ENCODE measurements at places on chromosomes 5 and 9.

DNA sequence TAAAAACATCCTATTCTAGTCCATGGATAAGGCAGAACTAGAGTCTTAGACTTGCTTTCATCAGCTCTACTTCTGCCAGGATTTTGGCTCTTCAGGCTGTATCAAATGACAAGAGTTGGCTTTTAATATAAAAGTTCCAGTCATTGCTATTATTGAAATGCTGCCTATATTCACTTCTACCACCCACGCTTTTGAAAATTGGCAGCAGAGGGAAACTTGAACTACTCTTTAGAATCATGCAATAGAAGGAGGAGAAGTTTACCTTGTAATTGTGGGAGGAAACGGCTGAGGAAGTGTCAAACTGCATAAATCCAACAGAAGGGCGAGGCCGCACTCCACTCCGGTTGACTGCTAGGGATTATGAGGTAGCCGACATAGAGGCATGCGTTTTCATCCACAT, 122.6 kb upstream of the BASP1 start:
- no peak for DNase-seq

DNA sequence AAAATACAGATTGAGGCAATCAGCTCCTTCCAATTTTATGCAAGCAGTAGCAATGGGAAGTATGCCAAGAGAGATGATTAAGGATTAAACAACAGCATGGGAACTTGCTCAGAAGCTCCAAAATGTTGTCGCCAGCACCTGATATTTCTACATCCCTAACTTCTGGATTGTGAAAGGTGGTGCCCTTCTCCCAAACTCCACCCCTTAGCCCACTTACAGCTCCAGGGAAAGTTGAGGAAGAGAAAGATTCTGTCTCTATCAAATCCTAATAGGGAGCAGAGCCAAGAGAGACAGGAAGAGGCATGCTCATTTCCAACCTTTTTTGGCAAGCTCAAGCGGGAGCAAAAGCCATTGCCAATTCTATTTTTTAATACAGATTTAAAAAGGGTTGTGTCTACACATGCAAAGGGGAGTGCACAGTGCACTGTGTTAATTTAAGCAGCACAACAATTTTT, 92.4 kb upstream of the NR3C1 start:
- no peak for DNase-seq

DNA sequence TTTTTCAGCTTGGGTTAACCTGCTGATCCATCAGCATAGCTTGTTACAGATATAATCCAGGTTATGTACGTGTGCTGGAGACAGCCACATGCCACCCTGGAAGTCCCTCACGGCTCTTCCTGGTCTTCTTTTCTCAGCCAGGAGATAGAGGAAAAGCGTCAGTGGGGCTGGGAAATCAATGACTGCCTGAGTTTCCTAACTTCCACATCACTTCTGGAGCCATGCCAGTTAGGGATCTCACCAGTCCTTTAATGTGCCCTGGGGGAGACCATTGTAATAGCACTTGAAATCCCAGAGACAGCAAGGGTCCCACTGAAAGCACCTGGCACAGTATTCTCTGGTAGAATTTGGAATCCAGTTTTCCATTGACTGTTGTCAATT, 29.2 kb downstream of the ANXA2R start:
- no peak for DNase-seq

DNA sequence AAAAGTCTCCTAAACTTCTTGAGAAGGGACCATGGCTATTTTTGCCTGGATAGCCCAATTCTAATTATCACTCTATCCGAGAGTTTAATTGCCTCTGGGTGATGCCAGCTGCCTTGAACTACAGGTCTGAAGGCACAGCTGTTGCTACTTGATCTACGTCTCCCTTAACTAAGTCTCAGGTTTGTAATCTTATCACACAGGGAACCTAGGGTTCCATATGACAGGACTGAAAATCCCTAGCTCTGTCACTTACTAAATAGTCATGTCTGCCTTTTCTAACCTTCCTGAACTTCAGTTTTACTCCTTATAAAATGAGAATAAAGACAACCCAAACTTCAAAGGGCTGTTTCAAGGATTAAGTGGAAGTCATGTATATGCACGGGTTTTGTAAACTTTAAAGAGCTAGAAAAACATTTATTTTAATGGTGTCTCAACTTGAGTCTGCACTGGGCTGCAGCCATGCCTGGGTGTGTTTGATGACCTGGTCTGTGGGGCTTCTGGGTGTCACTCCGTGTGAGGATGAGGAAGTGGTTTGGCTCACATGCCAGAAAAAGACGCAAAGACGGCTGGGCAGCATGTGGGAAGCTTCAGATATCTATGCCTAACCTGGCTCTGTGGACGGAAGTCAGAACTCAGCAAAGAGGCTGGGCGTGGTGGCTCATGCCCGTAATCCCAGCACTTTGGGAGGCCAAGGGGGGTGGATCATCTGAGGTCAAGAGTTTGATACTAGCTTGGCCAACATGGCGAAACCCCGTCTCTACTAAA, 129.3 kb upstream of the SLC44A1 start:
- no peak for DNase-seq

GRCh38 chr9:110126986-110127864, 80.7 kb downstream of the C9orf152 start:
- DNase-seq: no peak

- DNase-seq: no peak
Measured at GRCh38 chr9:137463931-137464290, 4.8 kb upstream of the NSMF start.

GRCh38 chr9:113529336-113530009, 65.9 kb downstream of the RGS3 start:
- DNase-seq: no peak

DNA sequence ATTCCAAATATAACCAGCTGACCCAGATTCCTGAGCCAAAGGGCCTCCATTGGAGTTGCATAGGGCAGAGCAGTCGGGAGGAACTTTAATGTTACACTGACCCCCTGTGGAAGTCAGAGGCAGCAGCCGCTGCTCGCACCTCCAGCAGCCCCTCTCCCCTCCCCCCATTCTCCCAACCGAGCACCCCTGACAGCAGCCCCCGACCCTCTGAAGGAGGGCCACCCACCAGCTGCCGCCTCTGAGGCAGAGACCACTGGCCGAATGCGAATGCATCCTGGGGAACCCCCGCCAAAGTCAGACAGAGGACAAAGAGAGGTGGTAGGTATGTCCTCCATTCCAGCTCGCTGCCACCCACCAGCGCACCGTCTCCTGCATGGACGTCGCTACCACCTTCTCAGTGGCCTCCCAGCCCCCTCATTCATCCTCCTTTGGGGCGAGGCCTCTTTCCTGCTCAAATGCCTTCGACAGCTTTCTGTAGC, 231.0 kb downstream of the CDK5RAP2 start:
- peak; percentile 17 for DNase-seq

- DNase-seq: no peak
Measured at GRCh38 chr5:76333571-76333970, 69.5 kb upstream of the IQGAP2 start.

DNA sequence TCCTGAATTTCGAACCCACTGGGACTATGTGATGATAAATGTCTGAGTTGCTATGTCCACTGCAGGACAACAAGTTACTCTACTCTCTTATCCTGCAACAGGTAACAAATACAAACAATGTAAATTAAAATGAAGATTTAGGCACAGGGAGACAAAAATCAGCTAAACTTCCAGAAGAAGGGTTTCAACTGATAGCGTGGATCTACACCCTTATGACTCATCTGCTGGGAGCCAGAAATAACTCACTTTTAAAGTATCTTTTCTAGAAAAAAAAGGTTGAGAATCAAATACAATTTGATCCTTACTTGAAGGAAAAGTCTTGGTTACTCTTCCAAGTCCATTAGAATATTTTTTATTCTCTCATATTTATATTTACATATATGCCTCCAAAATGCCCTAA, 21.4 kb downstream of the PJA2 start:
- no peak for DNase-seq

All from hematopoietic multipotent progenitor cell (in vitro differentiated cells).